ENCODE measurements at places on chromosomes 5 and 9.

DNA sequence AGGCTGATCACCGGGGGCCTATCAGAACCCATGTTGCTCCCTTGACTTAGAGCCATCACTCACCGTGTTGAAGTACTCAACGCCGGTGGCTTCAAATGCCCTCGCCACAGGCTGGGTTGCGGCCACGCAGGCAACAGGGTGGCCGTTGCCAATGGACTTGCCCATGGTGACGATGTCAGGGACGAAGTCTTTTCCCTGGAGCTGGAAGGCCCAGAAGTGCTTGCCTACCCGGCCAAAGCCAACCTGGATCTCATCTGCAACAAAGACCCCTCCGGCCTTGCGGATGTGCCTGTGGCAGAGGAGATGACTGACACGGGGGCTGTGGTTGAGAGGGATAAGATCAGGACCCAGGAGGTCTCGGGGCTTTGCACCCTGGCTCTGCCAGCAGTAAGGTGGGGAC is 10.3 kb downstream of the PHYKPL start:
- no peak for DNase-seq

GRCh38 chr9:34651876-34652601 is at the start of gene IL11RA:
IL11RA (plus strand) TSS chr9:34652185; CDS start chr9:34655218, 3,033 bp downstream.
- DNase-seq: no peak

- no peak for DNase-seq
These were observed 64.3 kb upstream of the PCA3 start for GRCh38 chr9:76699971-76700370.

GRCh38 chr9:23559522-23559921 is 266.5 kb downstream of the ELAVL2 start:
- DNase-seq: no peak

DNA sequence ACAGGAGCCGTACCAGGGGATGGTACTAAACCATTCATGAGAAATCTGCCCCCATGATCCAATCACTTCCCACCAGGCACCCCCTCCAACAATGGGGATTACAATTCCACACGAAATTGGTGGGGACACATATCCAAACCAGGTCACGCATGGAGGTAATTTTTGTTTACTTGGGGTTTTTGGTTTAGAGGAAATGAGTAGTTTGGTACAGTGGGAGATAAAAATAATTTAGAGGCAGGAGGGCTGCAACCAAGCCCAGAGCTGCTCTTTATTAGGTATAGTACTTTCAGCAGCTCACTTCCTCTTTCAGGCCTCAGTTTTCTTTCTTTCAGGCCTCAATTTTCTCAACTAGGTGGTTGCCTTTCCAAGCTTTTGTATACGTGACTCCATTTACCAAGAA is 23.2 kb downstream of the PRUNE2 start:
- DNase-seq: no peak

DNA sequence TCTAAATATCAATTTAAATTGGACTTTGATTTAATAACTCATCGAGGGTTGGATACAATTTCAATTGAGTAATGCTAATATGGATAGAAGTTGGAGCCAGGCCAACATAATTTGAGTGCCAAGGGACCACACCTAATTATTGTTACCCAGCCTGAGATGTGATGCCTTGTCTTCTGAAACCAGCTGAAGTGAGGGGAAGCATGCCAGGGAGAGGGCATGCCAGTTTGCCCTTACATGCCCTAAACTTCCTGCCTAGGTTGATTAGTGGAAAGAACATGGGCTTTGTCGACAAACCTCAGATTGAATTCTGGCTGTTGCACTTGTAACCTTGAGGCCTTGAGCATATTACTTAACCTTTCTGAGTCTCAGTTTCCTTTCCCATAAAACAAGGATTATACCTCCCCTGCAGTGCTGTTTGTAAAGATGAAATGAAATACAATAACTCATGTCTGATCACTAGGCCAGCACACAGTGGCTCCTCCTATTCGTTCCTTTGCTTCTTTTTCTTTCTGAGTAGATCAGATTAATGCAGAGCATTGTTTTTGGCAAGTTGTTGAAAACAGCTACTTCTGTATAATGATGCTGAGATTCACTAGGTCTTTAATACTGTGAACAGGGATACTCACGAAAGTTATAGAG is 412.8 kb downstream of the TLE4 start:
- no peak for DNase-seq

GRCh38 chr5:175285261-175285660 is 158.7 kb downstream of the DRD1 start:
- DNase-seq: no peak

GRCh38 chr5:143575286-143575685 is 171.8 kb upstream of the NR3C1 start:
- DNase-seq: no peak

GRCh38 chr5:135446615-135447014 is 533 bp downstream of the DCANP1 start:
- no peak for DNase-seq

DNA sequence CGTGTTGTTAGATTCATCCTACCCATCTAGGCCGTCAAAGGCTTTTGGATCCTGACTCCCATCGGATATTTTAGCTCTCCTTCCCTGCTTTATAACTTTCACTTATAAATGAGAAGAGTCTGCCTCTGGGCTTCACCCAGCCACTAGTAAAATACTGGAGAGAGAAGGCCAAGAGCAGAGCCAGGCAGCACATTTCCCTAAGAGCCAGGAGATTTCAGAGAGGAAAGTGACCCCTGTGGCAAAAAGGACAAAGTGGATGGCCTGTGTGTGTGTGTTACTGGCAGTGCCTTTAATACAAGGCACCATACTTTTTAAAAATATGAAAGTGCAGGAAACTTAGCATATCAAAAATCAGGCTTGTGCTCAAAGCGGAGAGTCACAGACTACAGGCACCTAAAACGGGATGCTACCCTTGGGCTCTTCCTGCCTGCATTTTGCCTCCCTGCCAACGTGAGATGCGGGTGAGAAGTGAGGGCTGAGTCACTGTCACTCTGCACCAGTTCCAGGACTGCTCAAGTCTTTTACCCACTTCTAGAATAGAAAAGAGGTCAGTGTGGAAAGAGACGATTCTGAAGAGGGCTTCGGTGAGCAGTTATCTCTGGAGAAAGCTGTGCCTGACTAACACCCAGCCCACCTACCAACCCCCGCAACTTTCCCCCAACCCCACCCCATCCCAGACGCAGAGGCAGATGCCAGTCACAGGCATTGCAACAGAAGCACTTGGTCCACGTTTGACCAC is 15.9 kb downstream of the NFIL3 start:
- no peak for DNase-seq

- DNase-seq: no peak
These were observed 200.2 kb downstream of the SEMA6A start for GRCh38 chr5:116374434-116374852.

DNA sequence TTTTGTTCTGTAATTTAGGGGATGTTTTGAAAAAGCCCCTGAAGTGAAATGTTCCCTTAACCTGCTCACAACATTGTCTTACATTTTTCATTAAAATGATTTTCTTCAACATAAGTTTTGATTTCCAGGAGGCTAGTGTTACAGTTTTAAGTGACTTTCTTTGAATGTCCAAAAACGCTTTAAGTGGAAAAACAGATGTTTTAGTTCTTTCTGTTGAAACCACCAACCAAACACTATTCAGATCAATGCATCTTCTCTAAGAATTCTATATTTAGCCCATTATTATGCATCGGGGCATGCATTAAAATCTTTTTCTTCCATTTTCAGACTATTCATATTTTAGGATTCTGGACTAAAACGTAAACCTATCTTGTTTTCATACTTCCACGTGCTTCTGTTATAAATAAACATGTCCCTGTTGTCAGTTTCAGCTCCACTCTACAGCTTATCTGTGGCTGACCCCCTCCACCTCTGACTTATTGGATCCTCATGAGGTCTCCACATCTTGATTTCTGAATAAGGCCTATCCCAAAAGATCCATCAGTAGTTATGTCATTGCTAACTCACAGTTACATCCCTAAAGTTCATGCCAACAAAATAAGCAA is 882.3 kb upstream of the SEMA6A start:
- DNase-seq: no peak

- no peak for DNase-seq
These were observed 44.4 kb upstream of the CPLX2 start for GRCh38 chr5:175826980-175827379.

DNA sequence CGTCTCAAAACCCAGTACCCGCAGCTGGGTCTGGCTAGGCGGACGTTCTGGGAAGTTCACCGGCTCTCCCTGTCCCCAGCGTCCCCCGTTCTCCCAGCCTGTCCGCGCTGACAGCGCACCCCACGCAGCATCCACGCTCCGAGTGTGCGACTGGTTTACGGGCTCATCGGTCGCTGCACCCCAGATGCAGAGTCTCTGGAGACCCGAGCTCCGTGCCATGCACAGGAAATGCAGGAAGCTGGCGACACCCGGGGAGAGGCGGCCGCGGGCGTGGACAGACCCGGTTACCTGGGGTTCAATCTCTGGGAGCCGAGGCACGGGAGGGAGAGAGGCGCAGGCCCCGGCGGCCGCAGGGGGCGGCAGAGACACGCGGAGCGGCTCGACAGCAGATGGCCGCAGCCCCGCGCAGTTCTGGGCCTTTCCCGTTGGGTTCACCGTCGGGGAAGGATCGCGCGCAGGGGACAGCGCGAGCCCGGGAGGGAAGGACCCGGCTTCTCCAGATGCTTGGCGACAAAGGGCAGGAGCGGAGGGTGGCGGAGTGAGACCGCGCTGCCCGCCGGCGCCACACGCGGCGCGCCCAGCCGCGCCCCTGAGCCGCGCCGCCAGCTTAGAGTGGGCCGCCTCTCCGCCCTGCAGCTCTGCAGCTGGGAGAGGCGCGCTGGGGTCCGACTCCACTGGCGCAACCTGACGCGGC is 558 bp downstream of the SHROOM1 start:
- DNase-seq: no peak

DNA sequence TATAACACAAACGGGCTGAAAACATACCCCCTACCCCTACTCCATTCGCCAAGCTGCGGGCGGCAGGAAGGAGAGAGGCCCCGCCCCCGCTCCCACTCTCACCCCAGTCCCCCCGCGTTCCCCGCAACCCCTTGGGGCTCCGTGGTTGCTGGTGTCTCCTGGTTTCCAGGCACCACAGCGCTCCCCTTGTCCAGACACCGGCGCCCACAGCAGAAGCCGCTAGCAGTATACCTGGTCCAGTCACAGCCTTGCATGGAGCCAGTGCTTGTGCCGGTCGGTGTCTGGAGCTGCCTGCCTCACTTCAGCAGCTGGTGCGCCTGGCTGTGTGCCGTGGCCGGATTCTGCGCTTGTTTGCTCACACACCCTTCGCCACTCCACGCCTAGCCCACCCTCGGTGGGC is 240.5 kb upstream of the DAB2 start:
- DNase-seq: no peak

DNA sequence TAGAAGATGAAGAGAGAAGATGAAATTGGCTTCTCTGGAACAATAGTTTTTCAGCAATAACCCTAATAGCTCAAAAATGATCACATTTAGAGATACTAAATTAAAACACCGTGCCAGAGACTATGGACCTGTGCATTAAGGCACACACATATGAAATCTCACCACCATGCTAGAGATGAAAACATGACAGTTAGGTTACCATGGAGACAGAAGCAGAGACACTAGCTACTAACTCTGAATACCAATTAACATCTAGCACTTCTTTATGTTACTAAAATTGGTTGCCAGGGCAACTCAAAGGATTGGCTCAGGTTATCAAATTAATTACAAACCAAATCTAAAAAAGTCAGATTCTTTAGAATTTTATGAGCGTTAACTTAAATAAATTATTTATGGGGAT is 337.7 kb downstream of the PLK2 start:
- no peak for DNase-seq

- no peak for DNase-seq
These were observed 306 bp downstream of the TRUB2 start for GRCh38 chr9:128321879-128322403.

DNA sequence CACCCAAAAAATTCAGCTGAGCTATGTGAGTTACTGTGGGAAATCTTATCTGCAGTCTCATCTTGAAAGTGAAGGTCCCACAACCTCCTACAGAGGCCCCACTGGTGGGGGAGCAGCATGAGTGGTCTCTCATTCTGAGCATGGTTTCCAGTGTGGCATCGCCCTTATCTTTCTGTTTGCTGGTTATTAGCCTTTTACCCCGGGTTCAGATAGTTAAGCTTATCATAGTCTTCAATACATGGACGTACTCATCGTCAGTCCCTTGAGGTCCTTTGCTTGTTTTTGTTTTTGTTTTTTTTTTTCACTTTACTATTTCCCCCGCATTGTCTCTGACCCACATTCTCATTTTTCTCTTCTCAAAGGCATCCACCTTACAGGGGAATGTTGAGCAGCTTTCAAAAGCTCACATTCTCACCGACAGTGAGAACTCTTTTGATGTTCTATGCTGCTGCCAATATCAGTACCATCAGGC is 7.7 kb upstream of the HAVCR2 start:
- DNase-seq: no peak

DNA sequence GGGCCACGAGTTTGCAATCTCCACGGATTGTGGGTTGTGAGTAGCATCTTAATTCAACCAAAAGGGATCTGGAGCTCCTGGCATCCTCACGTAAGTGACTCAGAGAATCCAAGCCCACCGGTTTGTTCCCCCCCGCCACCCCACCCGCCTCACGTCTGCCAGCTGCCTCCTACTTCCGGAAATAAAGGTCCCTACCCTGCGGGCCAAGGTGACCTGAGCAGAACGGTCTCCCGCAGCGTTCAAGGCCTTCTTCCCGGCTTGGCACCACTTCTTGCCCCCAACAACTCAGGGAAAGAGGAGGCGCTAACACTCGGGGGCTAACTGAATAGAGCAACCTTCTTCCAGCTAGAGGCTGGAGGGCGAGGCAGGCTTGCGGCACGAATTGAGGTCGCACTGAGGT is 8.8 kb upstream of the GPRIN1 start:
- DNase-seq: no peak

- DNase-seq: no peak
These were observed 346.1 kb downstream of the DIRAS2 start for GRCh38 chr9:90296539-90296938.

- no peak for DNase-seq
These were observed 45.0 kb upstream of the ACO1 start for GRCh38 chr9:32339424-32339823.

DNA sequence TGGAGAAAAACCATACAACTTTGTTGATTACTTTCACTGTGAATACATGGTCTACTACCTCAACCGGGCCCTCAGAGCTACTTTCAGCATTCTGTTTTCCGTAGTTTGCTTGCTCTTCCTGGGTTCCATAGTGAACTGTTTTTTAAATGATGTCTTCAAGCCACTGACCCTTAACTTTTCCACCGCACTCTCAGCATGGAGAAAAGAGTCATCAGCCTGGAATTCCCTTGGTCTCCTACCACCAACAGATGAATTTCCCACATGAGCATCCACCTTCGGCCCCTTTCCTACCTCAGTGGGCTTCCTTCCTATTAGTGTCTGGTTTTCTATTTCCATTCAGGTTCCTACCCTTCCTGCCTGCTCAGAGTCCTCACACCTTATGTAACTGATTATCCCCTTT is 135.9 kb upstream of the ADAMTSL1 start:
- no peak for DNase-seq

GRCh38 chr5:151071848-151072629 is 8.8 kb downstream of the TNIP1 start:
- no peak for DNase-seq

All from HFF-Myc (cell line).